ENCODE measurements at places on chromosomes 13 and 19.
A peak's percentile ranks its signal among the peaks of the same experiment; 100 is the strongest.

GRCh38 chr13:24706886-24707585 is 26.8 kb downstream of the ATP12A start:
- DNase-seq: no peak

- no peak for DNase-seq
These were observed 21.3 kb upstream of the ZNF599 start for GRCh38 chr19:34794066-34794960.

DNA sequence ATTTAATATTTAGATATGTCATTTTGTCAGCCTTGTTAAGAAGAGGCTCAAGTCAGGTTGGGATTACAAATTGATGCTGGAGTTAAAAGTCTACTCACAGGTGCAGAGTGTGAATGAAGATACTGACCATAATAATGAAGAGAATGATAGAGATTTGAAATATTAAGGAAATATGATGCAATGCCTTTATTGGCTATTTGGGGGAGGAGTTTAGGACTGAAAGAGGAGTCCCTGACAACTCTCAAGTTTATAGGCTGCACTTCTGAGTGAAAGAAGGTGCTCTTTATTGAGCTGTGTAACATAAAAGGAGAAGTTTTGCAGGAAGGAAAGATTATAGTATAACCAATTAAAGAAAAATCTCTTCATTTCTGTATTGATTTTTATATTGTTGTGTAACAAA is 827.7 kb upstream of the PCDH9 start:
- DNase-seq: no peak

- DNase-seq: no peak
These were observed 53.3 kb downstream of the NHLRC3 start for GRCh38 chr13:39091586-39091985.

- DNase-seq: no peak
These were observed 17.7 kb downstream of the PNMA8A start for GRCh38 chr19:46453661-46454060.

GRCh38 chr19:45175515-45176345 is 2.3 kb downstream of the TRAPPC6A start:
- no peak for DNase-seq

DNA sequence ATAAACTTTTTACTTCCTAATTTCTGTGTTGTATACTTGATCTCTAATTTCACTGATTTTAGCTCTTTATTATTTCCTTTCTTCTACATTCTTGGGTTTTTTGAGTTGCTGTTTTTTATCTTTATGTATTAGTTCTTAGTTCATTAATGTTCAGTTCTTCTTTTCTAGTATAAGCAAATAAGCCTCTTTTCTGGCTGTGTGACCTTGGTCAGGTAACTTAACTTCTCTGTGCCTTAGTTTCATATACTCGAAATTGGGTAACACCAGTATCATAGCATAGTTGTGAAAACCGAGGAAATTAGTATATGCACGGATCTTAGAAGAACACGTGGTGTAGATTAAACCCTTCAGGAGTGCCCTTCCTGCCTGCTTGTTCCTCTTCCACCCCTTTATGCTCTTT is 130.2 kb upstream of the C1QTNF9B start:
- DNase-seq: no peak

DNA sequence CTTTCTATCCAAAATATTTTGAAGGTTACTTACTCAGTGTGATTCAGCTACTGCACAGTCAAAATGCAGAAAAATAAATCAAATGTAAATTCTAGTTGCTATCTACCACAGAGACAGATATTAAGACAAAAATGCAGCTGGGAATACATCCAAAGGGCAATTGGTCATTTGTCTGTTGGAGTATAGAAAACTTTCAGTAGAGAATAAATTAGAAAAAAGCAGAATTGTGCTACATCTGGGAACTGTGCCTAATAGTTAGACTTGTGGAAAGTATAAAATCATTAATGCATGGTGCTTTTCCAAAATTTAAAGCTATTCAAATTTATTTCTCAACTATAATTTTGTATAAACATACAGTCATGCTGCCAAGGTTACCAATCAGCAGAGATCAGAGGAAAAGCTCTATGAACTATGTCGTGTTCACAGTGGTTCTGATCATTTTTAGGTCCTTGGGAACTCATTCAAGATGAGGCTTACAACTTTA is 1635.8 kb downstream of the PCDH9 start:
- DNase-seq: peak; percentile 18

- DNase-seq: no peak
These were observed 72.3 kb upstream of the UQCRFS1 start for GRCh38 chr19:29285187-29285687.

- DNase-seq: no peak
These were observed 69.0 kb upstream of the NPAS1 start for GRCh38 chr19:46950526-46951170.

GRCh38 chr13:107185889-107186288 is 618.0 kb upstream of the ARGLU1 start:
- no peak for DNase-seq

- peak; percentile 35 for DNase-seq
These were observed 41.2 kb downstream of the RUBCNL start for GRCh38 chr13:46345866-46346265.

- no peak for DNase-seq
These were observed 1024.0 kb upstream of the PCDH9 start for GRCh38 chr13:68254151-68254550.

GRCh38 chr13:90205911-90206310 is 1141.6 kb upstream of the MIR17HG start:
- no peak for DNase-seq

DNA sequence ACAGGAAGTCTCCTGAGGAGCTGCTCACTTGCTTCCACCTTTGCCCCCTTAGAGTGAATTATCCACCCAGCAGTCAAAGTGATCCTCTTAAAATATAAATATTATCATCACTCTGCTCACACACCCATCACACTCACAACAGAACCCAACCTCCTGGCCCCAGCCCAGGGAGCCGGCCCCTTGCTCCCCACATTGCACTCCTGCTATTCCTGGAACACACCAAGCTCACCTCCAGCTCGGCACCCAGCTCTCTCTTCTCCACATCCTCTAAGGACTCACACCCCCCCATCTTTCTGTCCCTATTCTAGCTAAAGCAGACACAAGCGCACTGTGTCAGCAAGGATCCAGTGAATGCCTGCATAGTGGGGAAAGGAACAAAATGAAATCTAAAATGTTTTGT is 7.0 kb downstream of the TUBGCP3 start:
- DNase-seq: no peak

DNA sequence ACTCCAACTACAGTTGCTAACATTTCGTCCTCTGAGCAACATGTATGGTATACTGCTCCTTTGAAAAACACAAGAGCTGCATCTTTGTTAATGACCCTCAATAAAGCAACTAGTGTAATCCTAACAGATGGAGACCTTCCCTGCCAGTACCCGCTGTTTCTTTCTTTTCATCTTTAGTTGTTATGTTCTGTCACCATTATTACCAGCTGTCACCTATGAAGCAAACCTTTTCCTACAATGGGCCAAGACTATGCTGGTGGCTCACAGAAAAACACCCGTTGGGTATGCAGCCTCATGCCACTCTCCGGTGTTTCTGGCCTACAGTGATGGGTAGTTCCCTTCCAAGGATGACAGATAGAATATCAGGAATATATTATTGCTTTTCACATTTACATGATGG is 29.7 kb upstream of the CYSLTR2 start:
- DNase-seq: no peak

DNA sequence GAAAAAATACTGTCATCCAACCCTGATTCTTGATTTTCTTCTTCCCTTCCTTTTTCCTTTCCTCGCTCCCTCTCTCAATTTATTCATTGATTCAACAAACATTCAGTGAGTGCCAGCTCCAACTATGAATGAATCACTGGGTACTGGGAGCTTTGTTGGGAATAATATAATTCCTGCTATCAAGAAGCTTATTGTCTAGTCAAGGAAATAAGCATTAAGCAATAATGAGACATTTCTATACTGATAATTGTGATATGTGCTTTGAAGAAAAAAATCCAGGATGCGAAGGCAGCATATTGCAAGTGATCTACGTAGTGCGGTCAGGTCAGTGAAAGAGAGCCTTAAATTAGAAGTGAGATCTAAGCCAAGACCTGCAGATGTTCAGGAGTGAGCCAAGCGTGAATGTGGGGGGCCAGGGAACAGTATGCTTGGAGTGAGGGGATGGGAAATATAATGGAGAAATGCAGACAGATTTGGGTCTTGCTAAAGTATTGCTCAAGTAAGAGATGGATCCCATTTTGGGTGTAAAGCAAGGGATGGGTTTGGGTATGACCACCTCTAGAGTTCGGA is 253.5 kb downstream of the LHFPL6 start:
- DNase-seq: no peak

DNA sequence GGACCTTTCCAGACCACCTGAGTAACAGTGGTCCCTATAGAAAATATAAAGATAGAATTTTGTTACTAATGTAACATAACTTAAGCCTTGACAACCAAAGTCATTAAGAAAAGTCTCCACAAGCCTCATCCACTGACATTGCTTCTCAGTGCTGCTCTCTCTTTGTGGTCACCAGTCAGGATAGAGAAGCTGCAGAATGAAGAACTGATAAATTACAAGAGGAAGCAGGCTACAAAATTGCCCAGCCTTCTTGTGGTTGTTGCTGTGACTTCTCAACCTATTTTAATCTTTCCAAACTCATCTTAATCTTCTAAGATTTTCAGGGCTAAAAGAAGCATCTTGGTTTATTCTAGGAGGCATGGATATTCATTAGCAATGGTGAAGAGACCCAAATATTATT is 343.8 kb downstream of the MZT1 start:
- no peak for DNase-seq

DNA sequence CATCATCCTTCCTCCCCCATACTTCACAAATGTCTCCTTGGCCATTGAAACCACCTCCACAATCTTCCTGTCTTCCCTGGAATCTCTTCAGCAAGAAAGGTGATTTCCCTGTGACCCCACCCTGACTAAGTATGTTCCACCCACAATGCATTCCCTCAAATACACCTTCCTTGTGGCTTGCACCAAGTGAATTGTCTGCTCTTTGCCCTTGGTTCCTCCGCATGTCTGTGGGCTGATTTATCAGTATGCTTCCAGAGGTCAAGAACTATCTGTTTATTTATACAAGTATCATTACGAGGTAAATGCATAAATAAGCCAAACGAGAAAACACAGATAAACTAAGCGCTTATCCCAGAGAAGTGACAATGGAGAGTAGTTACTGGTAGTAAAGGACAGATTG is 45.4 kb upstream of the POMP start:
- DNase-seq: no peak

DNA sequence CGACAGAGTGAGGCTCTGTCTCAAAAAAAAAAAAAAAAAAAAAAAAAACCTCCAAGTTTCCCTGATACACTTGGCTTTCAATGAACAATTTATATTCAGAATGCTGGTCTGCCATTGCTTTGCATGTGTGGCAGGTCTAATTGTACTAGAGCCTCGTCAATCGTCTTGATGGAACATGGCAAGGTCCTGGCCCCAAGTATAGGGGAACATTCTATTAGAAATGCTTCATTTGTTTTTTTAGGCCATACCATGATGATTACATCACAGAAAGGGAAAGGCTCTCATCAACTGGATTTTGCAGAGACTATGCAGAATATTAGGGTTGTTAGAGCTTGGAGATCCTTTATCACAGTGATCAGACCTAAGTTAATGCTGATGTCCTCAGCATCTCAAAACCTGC is 28.0 kb downstream of the SPRY2 start:
- DNase-seq: no peak

- no peak for DNase-seq
These were observed 45.5 kb downstream of the HSPH1 start for GRCh38 chr13:31116224-31116623.

DNA sequence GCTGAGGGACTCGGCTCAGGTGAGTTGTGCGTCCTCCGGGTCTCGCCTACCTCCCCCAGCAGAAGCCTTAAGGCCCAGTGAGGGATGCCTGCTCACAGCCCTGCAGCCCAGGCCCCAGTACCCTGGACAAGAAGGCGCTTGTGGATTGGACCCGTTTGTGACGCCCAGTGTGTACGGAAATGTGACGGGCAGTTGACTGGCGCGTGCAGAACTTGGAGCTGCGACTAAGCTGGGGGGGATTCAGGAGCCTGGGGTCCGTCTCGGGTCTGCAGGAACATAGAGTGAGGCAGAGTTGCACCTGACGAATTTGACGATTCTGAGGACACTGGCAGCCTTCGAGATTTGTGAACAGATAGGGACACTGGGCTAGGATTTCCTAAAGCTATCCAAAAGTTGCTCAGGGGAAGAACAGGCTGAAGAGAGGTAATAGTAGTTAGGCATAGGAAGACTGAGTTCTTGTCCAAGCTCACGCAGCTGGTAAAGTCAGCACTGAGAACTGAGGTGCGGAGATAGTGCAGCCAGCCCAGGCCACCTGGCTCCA is 519 bp downstream of the ZNF551 start:
- DNase-seq: no peak

GRCh38 chr13:77989281-77989680 is 70.7 kb upstream of the EDNRB start:
- DNase-seq: no peak

- DNase-seq: no peak
These were observed 26.8 kb downstream of the SKA3 start for GRCh38 chr13:21149568-21149967.

DNA sequence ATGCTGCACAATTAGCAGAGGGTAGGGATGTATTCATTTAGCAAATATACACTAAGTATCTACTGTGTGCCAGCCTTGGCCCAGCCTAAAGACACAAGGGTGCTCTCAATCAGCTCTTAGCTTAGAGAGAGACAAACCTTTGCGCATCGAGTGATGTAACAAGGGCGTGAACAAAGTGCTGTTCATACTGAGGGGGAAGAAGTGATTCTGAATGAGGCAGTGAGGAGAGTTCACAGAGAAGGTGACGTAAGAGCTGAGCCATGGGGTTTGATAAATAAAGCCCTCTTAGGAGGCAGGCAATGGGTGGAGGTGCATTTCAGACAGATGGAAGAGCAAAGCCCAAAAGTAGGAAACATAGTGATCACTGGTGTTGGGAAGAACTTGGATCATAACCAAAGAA is 68.5 kb downstream of the FLT1 start:
- no peak for DNase-seq

DNA sequence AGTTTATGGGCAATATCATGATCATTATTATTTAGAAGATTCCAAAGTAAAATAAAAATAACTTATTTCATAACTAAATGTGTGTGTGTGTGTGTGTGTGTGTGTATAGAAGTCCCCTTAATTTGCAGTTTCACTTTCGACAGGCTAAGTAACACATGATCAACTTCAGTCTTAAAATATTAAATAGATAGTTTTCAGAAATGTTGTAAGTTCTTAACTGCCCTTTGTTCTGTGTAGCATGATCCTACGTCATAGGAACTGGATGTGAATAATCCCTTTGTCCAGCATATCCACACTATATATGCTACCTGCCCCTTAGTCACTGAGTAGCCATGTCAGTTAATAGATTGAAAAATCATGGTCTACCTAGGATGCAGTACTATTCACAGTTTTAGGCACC is 1863.5 kb upstream of the PCDH20 start:
- no peak for DNase-seq

- no peak for DNase-seq
These were observed 245.3 kb downstream of the ITGBL1 start for GRCh38 chr13:101697745-101698144.

GRCh38 chr19:50646074-50646807 is 3.0 kb upstream of the C19orf81 start:
- DNase-seq: peak; percentile 63

GRCh38 chr13:91295712-91296410 is 51.6 kb upstream of the MIR17HG start:
- DNase-seq: no peak

GRCh38 chr19:53357821-53358581 is 7.5 kb upstream of the ZNF525 start:
- DNase-seq: no peak

GRCh38 chr19:6663236-6664201 is 6.4 kb downstream of the TNFSF14 start:
- DNase-seq: no peak

- DNase-seq: no peak
These were observed 9.6 kb downstream of the HIPK4 start for GRCh38 chr19:40380199-40381037.

GRCh38 chr13:107028751-107029150 is 460.8 kb upstream of the ARGLU1 start:
- DNase-seq: no peak
